ENCODE measurements at places on chromosomes 16 and 17.
A peak's percentile ranks its signal among the peaks of the same experiment; 100 is the strongest.

DNA sequence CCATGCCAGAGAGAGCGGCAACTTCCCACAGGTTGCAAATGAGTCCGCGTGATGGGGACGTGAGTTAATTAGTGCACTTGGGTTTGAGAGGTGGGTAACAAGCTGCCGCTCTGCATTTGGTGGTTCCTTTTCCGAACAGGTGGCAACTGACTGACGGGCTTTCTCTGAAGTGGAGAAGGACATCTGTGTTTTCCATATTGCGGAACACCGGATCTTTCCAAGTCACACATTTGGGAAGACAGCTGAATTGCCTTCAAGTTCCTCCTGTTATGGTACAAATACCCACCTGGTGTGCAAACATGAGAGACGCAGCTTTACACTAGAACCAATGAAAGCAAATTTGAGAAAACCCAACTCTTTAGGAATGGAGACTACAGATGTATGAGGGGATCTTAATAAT lies 451.3 kb upstream of the ZFHX3 start:
- DNase-seq, result no peak

DNA sequence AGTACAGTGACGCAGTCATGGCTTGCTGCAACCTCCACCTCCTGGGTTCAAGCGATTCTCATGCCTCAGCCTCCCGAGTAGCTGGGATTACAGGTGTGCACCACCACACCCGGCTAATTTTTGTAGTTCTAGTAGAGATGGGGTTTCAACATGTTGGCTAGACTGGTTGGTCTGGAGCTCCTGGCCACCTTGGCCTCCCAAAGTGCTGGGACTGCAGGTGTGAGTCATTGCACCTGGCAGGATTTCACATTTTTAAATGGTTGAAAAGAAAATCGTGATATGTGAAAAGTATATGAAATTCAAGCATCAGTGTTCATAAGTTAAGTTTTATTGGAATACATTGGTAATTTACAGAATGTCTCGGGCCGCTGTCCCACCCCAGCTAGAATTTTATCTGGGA lies 2.6 kb downstream of the RMI2 start:
- DNase-seq, result no peak

DNA sequence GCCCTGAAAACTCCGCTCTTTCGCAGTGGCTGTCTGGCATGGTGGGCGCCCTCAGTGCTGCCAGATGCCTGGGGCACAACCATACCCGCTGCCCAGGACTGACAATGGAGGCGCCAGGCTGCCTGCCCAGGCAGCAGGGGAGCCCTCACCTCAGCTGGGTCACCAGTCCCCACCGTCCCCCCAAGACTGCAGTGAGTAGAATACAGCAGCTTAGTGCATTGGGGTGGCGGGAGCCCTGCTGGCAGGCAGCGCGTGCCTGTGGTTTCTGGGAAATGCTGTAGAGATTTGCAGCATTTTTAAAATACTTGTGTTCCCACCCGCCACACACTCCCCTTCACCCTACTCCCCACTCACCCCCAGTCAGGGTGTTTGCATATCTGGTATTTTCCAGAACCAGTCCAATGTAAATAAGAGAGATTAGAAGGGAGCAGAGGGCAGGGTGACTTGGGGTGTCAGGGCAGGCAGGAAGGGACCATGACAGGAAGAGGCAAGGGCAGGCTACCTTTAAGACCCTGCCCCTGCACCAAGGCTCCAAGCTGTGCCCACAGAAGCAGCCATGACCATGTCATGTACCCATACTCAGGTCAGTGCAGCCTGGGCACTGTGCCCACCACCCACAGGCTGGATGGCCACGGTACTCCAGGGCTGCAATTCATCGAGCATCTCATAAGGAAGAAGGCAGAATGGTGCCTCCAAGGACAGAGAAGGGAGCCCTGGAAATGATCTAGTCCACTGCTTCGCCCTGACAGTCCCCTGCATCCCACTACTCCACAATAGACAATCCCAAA lies 21.5 kb downstream of the MYO18A start:
- DNase-seq, result no peak

GRCh38 chr17:69405096-69405495 lies 9.4 kb upstream of the MAP2K6 start:
- no peak for DNase-seq

DNA sequence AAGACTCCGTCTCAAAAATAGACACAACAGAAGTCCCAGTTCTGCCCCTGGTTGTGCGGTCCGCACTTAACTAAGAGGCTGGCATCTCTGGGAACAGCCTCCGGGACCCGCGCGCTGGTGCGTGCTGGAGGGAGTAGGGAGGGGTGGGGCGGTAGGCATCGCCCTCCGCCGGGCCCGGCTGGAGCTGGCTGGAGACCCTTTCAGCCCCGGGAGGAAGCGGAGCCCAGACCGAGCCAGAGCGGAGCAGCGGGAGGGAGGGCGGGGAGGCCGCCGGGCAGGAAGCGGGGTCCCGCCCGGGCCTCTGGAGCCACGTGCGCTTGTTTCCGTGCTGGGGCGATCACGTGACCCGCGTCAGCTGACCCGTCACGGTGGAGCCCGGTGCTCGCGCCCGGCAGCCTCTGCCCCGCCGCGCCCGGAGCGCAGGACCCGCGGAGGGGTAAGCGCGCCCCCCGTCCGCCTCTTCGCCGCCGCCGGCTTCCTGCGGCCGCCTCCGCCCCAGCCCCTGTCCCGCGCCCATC lies at the start of gene WDR81:
Gene WDR81 (plus strand): TSS at position 354 of the 518 bp plus-strand sequence. CDS start 256 bp downstream, outside the sequence.
- peak; percentile 86 for DNase-seq

DNA sequence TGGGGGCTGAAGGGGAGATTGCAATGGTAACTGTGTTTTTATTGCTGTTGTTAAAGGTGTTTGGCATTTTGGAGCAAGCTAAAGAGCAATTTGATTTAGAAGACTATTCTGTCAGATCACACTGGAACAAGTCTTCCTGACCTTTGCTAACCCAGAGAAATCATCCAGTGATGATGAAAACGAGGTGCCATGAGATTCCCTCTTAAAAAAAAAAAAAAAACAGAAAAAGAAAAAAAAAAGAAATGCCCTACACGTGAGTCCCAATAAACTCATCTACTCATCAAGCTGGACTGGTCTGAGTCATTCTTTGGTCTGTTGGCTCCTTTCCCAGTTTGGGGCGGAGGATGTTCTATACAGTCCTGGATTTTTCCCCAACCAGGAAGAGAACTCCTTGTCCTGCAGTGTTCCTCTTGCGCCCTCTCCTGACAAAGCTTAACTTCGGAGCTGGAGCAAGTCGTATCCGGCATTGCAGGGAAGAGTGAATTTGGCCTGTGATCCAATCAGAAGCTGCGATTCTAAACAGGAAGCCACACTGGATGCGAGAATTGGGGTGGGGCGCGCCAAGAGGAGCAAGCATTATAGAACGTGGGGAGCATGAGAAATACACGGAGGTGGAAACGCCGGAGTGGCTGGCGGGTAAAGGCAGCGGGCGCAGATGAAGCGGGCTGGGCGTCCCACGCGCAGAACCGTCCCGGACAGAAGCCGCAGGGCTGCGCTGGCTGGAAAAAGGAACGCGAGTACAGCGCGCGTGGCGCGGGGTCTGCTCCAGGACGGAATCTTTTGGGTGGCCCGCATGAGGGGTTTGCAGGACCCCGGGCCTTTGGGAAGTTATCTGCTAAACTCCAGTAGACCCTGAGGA lies 22.4 kb upstream of the CRYM start:
- DNase-seq, result peak; percentile 37

DNA sequence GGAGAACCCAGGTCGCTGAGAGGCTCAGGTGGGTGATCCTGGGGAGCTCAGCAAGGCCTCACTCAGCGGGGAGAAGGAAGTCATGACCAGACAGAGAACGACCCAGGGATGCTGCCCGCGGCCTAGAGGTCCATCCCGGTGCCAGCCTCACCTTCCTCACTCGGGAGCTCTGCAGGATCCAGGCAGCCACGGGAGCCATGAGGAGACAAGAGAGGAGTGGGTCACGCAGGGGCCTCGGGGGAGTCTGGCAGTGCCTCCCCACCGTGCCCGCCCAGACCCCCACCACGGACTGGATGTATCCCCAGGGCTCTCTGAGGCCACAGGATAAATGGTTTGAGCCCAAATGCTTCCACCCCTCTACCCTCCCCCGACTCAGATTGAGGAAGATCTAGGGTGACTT lies 10.7 kb downstream of the ATP2A3 start:
- DNase-seq, result no peak

DNA sequence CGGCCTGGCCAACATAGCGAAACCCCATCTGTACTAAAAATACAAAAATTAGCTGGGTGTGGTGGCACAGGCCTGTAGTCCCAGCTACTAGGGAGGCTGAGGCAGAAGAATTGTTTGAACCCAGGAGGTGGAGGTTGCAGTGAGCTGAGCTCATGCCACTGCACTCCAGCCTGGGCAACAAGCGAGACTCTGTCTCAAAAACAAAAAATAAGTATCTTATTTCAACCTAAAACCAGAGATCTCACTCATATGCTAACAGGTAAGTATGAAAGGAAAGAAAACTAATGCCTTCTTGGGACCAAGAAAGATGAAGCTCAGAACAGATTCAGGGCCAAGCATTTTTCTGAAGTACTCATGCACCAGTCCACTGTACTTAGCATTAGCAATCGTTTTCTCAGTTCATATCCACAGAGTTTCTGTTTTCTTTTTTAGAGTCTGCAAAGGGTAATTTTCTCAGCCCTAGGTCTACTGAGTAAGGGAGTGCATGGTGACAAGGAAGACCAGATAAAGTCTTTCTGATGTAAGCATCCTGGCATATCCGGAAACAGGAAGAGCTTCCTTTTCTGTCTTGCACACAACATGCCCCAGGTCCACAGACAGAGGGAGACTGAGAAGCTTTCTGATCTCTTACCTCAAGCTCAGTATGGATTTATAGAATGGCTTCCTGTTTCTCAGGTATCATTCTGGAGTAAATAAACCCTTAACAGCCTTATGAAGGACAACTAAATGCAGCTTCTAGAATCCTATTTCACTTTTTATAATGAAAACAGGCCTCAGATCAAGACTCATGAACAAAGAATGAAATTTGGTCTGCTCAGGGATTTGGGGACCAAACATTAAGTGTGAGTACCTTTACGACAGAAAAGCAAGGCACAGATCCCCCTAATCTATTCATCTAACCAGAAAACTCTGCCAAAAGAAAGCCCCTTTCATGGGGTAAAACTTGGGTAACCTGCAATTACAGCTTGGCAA lies 38.7 kb upstream of the FOXJ1 start:
- DNase-seq, result peak; percentile 67

- DNase-seq, result no peak
Observed at GRCh38 chr17:65985571-65985970, 206.4 kb downstream of the CEP112 start.

- no peak for DNase-seq
Observed at GRCh38 chr17:79801156-79802038, 4.5 kb upstream of the CBX8 start.

DNA sequence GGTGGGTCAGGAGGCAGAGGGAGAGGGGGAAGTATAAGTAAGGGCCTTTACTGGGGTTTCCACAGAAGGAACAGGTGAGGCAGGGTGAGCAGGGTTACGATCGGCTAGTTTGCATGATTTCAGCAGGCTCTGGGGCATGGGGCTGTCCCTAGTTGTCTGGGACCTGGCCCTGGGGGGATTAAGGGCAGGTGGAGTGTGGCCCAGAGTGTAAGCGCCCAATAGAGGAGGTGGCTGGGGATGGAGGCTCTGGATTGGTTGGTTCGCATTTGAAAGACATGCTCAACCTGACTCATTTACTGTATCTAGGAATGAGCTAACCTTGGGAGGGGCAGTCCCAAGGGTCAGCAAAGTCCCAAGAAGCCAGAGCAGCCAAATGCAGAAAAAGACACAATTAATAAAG lies 230.3 kb downstream of the MAP2K4 start:
- no peak for DNase-seq

DNA sequence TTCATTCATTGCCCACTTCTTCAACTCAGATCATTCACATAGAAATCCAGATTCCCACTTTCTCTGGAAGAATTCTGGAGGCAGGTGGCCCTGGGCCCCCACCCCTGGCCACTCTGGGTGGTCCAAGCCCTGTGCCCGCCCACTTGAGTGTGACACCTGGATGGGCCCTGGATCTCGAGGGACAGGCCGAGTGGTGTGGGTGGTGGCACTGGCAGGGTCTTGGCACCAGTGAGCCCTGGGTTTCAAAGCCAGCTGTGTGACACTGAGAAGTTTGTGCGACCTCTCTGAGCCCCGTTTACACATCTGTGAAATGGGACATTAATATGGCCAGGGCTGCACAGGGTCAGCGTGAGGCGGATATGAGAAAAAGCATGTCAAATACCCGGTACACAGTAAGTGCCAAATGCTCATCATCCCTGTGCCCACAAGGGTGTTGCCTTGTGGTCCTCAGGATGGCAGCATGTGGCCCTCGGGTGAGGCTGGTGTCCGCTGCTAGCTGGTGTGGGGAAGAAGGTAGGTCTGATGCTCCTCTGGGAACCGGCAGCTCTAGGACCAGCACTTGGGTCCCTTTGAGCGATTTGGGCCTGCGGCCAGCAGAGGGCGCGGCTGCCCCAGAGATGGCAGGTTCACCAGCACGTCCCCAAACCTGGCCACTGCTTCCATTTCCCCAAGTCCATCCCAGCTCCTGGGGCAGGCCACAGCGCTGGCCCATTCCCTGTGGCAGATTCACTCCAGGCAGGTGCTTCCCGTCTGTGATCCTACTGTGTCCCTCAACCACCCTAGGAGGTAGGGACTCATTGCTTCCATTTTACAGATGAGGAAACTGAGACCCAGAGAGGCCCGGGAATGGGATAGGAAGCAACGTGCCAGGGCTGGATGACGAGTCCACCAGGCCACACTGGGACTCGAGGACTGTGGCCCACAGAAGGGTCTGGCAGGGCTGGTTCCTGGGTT lies 3.6 kb downstream of the OSGIN1 start:
- peak; percentile 62 for DNase-seq
